ENCODE measurements at places on chromosomes 7 and 10.
A peak's percentile ranks its signal among the peaks of the same experiment; 100 is the strongest.

DNA sequence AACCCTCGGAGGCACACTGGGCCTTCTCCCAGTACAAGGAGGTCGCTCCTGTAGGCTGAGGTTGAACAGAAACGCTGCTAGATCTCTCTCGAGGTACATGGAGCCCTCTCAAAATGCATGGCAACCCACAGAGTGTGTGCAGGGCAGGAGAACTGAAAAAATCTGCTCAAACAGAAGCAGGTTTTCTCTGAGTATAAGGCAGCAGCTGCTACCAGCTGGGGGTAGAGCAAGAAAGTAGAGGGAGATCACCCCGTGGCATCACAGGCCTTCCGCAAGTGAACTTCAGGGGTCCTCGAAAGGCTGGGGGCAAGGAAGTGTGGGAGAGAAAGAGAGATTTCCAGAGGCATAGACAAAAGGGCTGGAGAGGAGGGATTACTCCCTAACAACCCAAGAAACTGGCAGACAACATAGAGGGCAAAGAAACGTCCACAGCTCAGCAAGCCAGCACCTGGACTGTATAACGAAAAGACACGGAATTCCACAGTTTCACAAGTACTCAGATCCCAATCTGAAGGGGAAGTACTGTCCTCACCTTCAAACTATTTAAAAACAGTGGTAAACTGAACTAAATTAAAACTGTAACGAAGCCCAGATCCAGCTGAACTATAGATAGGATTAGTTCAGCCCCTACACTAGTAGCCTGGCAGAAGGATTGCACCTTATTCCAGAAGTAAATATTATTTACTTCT, 299.2 kb downstream of the IPMK start:
- no peak for DNase-seq

DNA sequence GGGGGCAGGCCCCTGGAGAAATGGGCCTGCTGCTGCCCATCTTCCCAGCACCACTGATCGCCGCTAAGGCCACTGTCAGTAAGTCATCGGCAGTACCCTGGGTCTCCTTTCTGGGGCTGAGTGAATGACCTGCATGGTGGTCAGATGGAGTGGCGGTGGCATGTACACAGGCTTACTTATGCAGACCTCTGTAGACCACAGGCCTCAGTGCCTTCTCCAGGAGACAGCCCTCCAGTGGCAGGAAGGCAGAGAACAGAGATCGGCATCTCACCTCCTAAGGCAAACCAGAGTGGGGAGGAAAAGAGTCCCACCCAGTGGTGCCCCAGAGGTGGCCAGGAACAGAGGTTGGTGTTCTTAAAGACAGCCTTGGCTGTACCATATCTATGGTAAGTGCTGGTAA, 22.8 kb upstream of the LRRC4 start:
- no peak for DNase-seq

- no peak for DNase-seq
Observed at GRCh38 chr7:1719913-1720312, 49.8 kb downstream of the ELFN1 start.

- DNase-seq: no peak
Observed at GRCh38 chr10:69056536-69057260, 31.2 kb upstream of the SRGN start.

GRCh38 chr7:43834463-43835251, 34.7 kb downstream of the MRPS24 start:
- peak; percentile 75 for DNase-seq

GRCh38 chr10:126867567-126868365, 37.5 kb upstream of the DOCK1 start:
- DNase-seq: no peak

- DNase-seq: no peak
Observed at GRCh38 chr7:41912426-41912825, 209.5 kb upstream of the INHBA start.

DNA sequence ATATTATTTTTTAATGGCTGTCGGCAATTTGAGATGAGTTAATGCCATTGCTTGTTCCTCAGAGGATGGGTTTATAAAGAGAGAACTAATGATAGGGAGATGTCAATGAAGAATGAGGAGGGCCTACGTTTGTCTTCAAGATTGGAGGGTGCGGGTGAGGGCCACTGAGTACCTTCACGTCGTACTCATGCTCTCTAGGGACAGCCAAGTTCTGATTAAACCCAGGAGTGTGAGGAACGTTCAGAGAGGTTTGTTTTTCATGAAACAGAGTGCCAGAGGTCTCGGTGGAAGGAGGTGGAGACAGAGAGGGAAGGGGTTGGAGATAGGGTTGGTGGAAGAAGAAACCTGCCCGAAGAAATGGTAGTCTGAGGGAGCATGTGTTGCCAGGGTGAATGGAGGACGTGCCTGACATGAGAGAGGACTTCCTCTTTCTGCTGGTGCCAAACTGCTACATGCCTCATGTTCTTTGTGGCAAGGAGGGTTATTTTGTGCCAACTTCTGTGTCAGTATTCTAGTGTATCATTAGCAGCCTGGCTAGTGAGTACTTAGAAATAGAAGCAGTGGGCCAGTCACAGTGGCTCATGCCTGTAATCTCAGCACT, 8.9 kb downstream of the DHTKD1 start:
- no peak for DNase-seq

GRCh38 chr7:2109251-2109872, 123.4 kb downstream of the MAD1L1 start:
- no peak for DNase-seq

DNA sequence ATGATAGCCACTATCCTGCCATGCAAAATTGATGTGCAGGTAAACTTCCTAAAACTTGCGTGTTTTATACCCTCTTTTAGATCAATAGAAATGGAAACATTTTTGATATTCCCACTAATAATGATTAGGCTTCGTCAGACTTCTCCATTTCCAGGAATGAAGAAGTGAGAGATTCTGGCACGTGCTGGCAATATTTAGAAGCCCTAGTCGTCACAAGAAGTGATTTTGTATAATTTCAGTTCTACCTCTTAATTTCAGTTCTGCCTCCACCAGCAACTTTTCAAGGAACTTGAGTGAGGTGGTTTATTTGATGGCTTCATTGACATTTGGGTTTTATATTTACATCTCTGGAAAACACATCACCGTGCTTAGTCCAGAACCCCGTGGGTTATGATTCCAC, 61.9 kb downstream of the MRC1 start:
- no peak for DNase-seq

DNA sequence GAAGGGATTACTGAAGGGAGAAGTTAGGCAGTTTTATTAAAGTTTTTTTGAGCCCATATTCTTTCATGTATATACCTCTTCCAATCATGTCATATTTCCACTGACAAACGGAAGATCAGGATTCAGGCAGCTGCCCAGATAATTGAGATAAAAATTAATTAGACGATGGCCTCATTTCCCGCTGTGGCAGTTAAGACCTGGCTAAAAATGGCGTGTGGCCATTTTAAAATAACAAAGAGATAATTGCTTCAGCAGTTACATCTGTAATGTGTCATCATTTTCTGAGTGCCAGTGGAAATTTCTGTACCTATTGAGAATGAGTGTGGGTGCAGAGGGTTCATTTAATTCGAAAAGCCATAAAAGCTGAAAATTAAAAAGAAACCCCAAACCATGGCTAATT, 215.1 kb downstream of the STK31 start:
- no peak for DNase-seq

GRCh38 chr7:1432411-1433082, 26.7 kb downstream of the MICALL2 start:
- peak; percentile 92 for DNase-seq

- DNase-seq: peak; percentile 7
Observed at GRCh38 chr7:93890041-93890463, 501 bp downstream of the TFPI2 start.

- DNase-seq: no peak
Observed at GRCh38 chr7:157575777-157576176, 239.0 kb downstream of the DNAJB6 start.

- no peak for DNase-seq
Observed at GRCh38 chr10:131160219-131160875, 151.2 kb downstream of the TCERG1L start.

- DNase-seq: no peak
Observed at GRCh38 chr10:43928425-43928968, 279.8 kb upstream of the ZNF32 start.

DNA sequence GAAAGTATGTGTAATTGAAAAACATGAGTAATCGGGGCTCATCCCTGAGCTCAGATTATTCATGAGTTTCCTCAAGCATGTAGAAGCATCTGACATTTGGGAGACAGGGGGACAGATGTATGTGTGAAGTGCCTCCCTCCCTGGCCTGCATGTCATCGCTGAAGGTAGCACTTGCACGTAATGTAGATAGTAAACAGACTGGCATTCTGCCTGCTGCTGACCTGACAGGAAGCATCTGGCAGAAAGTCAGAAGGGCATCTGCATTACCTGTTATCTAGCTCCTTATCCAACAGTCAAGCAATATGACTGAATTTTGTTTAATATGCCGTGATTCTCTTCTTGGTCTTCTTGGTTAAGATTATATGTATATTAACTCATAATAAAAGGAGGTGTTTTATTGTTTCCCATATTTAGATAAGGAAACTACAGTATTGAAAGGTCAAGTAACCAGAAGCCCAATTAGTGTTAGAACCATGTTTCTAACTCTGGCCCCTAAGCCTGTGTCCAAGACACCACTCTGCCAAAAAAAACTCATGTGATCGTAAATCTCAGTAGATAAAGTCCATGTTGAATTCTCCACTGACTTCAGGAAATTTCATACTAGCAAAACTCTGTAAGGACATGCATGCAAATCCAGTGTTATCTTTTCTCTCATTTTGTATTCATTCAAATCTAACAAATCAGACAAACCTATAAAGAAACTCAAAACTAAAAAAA, 918.1 kb upstream of the MBL2 start:
- no peak for DNase-seq

DNA sequence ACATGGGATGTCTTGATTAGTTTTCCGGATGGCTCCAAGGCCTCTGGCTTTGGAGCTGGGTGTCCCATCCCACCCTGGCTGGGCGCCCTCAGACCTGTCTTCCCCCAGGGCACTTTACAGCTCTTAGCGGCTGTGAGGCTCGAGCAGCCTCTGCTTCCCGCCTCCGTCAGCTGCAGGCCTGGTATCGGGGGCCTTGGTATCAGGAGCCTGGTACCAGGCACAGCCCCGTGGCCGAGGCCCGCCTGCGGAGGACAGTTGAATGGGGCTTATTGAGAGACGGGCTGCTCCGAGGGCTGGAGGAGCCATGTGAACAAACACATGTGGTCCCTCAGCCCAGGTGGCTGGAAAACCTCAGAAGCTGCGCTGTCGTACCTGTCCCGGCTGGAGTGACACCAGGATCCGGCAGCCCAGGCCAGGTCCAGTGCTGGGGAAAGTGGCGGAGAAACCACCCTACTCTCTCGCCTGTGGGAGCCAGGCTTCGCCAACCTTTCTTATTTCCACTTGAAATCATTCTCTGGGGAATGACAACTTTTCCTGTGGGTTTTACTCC, 23.9 kb upstream of the AP5Z1 start:
- DNase-seq: no peak

GRCh38 chr10:113846036-113846435, 7.8 kb downstream of the DCLRE1A start:
- no peak for DNase-seq

DNA sequence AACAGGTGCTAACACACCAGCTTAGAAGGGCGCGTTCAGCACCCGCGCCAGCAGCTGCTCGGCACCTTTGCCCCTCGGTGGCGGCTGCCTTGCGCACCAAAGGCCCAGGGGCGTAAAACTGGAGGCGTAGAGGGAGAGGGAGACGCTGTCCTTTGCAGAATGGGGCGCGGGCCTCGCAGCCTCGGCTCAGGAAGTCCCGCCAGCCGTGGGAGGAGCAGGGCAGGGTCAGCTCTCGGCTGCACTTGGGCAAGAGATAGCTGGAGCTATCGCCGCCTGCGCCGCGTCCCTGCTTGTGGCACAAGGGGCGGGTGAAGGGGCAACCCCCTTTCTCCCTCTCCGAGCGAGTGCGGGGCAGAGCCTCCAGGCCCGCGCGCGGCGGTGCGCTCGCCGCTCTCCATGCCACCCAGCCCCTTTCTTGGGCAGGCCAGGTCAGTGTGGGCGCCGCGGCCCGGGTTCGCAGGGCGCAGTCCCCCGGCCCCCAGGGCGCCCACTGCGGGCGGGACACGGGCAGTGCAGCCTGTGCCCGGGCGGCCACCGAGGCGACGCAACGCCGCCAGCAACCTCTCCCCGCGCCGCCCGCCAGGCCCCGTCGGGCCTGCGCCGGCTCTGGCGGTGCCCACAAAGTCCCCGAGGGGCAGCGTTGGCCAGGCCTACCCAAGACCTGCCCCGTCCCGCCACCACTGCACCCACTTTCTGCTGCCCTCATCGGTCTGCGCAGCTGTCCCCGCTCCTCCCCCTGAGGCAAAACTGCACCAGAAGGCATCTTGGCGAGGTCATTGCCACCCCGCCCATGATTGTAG, 4.1 kb downstream of the NEUROD6 start:
- DNase-seq: no peak

- no peak for DNase-seq
Observed at GRCh38 chr10:76681153-76681552, 956.5 kb downstream of the KCNMA1 start.

DNA sequence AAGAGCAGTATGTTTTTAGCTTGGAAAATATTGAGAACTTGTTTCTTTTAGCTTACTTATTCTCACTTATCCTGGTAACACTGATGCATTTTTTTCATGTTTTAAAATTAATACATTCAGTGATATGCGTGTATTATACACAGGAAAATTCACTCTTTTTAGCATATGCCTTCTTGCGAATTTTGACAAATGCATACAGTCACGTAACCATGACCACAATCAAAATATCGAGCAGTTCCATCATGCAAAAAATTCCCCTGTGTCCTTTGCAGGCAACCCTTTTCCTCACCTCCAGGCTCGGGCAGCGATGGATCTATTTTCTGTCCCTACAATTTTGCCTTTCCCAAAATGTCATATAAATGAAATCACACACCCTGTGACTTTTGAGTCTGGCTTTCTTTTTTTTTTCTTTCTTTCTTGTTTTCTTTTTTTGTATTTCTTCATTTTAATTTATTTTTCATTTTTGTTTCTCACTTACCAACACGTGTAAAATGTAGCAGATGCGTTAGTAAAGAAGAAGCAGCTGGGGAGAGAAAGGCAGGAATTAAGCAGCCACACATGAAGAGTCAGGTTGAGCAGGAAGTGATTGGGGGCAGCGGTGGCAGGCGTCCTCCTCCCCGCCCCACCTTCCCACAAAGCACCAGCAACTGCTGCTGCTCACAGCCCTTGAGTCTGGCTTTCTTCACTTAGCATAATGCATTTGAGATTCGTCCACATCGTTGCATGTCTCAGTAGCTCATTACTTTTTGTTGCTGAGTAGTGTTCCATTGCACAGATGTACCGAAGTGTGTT, 29.9 kb downstream of the ADRB1 start:
- no peak for DNase-seq

- no peak for DNase-seq
Observed at GRCh38 chr10:102775935-102776669, 32.4 kb downstream of the WBP1L start.

DNA sequence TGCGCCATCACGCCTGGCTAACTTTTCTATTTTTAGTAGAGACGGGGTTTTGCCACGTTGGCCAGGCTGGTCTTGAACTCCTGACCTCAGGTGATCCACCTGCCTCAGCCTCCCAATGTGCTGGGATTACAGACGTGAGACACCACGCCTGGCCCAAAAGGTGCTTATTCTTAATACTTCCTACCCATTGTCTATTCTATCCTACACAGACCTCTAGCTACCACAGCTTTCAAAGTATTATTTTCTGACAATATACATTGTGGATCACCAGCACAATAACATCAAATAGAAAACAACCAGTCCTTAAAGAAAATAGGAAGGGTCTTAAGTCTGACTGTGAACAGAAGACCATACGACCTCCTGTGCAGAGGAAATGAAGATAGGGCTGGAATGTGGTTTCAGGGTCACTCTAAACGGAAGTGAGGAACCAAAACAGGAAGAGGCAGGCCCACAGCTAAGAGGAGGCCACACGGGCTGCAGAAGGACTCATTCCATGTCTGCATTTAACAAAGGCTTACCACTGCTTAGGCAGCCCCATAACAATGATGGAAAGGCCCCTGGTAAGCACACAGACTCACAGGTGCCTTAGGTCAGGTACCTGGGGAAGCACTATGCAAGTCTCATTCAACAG, 115.2 kb downstream of the ZFAND4 start:
- no peak for DNase-seq

All from activated naive CD4-positive, alpha-beta T cell treated with anti-CD3 and anti-CD28 coated beads, Interleukin-2, amount 50 U/mL, for 72 hours (primary cell).